ENCODE measurements at places on chromosomes 16 and 17.

DNA sequence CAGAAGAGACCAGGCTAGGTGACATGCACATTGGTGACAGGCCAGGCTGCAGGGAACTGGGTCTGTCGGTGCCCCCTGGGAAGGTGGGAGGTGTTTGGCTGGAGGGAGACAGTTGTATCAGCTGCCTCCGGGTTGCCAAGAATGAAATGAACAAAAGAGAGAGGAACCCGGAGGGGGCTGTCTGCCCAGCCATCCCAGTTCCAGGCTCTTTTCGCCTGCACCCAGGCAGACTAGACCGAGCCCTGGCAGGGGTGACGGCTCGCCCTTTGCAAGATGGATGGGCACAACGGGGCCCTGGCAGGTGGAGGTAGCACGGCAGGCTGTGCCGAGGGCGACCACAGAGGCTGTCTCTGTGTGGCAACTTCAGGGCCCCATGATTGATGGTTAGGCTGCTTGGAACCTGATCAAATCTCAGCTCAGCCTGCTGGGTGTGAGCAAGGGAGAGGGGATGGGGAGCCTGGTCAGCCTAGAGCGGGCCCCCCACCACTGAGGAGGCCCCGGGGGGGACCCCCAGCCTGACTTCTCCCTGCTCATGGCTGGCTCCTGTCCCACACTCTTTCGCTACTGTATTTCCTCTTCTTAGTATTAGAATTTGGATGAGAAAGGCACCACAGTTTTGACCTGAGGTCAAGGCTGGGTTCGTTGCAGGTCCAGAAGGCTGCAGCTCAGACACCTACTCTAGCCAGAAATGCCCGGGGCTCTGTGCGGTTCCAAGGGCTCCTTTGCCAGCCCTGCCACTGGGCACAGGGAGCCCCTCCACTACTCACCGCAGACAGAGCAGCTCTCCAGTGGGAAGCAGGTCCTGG is 118.9 kb upstream of the CHMP6 start:
- H3K36me3 ChIP-seq, result peaks cover 42% of the 10 kb centered on the region
- peaks cover 23% of the 10 kb centered on the region for H3K4me1 ChIP-seq
- no peak overlapping the region for H3K27ac ChIP-seq
- no peak for DNase-seq
- H3K4me3 ChIP-seq, result no peak overlapping the region

DNA sequence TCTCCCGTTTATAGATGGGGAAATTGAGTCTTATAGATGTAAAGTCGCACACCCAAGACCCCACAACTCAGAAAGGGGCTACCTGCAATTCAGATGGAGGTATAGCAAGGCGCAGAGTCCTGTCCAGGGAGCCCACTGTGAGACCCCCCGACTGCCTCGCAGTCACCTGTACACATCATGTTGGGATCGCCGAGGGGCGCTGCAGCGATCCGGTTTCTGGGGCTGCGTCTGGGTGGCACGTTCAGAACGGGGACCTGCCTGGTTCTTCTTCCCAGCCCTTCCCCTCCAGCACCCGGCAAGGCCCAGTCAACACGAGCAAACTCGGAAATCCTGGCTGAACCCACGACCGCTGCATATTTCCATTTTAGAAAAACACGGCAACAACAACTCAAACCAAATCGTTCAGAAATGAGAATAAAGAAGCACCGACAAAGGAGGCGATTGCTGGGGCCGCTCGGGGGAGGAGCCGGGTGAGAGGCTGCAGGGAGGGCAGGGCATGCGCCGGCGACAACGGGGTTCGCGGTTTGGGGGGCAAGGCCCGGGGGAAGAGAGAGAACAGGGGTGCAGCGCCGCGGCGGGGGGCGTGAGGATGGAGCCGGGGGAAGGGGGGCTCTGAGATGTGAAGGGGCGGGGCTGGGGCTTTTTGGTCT is 643 bp downstream of the HSDL1 start:
- DNase-seq, result no peak
- H3K27me3 ChIP-seq, result peaks cover 5% of the 10 kb centered on the region
- H3K27ac ChIP-seq, result peak overlapping the region; percentile 80
- no peaks in the 10 kb centered on the region for H3K36me3 ChIP-seq

DNA sequence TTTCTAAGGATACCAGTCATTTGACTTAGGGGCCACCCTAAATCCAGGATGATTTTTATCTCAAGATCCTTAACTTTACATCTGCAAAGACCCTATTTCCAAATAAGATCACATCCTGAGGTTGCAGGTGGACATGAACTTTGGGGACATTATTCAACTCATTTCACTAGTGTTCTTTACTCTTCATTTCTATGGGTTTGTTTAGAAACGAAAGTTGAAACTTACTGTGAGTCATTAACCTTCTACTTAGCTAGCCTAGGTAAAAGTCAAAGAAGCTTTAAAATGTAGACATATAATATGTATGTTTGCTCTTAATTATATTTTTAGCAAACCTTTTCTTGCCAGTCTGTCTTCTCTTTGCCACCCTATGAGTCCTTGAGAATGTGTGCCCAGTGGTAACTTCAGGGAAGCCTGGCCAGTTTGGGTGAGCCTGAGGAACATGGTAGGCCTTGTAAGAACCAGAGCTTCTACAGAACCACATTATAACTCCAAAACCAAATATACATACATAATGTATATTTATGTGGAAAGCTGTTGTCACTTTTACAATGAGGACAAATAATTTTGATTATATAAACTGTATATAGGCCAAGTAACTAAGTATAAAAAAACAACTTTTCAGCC is 38.4 kb downstream of the BPTF start:
- H3K27ac ChIP-seq, result no peak overlapping the region
- peaks cover 32% of the 10 kb centered on the region for H3K4me1 ChIP-seq
- DNase-seq, result no peak
- H3K4me3 ChIP-seq, result no peak overlapping the region
- H3K27me3 ChIP-seq, result no peaks in the 10 kb centered on the region

GRCh38 chr16:65123396-65124211 is 1.7 kb upstream of the CDH11 start:
- DNase-seq, result no peak
- no peaks in the 10 kb centered on the region for H3K36me3 ChIP-seq
- peak overlapping the region; percentile 72 for H3K4me3 ChIP-seq
- H3K27ac ChIP-seq, result peak overlapping the region; percentile 78
- H3K4me1 ChIP-seq, result peaks cover 4% of the 10 kb centered on the region

GRCh38 chr17:41653421-41653820 is 29.0 kb upstream of the KRT17 start:
- no peaks in the 10 kb centered on the region for H3K27me3 ChIP-seq
- H3K4me3 ChIP-seq, result no peak overlapping the region
- peaks cover 43% of the 10 kb centered on the region for H3K4me1 ChIP-seq

DNA sequence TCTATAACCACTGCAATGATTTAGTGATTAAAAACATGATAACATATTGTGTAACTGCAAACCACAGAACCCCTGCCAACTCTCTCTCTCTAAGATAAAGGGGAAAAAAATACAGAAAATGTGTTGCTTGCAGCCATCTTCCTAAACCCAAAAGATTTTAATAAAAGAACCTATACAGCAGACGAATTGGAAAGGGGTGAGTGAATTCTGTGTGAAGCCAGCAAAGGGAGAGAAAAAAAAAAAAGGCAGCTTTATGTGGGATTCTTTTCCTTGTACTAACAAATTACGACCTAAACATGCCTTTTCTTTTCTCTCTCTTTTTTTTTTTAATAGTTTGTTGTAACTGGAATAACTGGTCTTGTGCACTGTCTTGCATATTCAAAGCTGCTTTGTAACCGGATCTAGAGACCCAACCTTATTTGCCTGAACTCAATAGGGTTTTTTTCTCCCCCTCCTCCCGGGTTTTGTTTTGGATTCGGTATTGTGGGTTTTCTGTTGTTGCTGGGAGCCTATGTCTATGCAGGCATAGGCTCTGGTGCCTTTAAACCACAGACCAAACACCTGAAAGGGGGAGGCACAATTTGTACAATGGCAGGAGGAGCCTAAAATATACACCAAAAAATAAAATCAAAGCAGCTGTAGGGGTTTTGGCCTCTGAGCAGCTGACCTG is 7.0 kb upstream of the ZFHX3 start:
- peaks cover 30% of the 10 kb centered on the region for H3K4me1 ChIP-seq
- H3K36me3 ChIP-seq, result no peaks in the 10 kb centered on the region
- no peaks in the 10 kb centered on the region for H3K27me3 ChIP-seq
- H3K4me3 ChIP-seq, result peak overlapping the region; percentile 89

DNA sequence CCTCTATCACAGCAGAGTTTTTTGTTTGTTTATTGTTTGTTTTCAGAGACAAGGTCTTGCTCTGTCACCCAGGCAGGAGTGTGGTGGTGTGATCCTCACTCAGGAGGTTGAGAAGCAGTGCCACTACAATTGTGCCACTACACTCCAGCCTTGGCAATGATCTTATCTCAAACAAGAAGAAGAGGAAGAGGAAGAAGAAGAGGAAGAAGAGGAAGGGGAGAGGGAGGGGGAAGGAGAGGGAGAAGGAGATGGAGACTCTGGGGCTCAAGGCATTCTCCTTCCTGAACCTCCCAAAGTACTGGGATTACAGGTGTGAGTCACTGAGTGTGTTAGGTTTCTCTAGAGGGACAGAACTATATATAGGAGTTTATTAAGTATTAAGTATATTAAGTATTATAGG is 17.1 kb upstream of the C17orf58 start:
- H3K4me1 ChIP-seq, result peaks cover 9% of the 10 kb centered on the region
- no peaks in the 10 kb centered on the region for H3K27me3 ChIP-seq
- H3K36me3 ChIP-seq, result no peaks in the 10 kb centered on the region
- no peak for DNase-seq
